ENCODE measurements at places on chromosomes 1 and 21.

DNA sequence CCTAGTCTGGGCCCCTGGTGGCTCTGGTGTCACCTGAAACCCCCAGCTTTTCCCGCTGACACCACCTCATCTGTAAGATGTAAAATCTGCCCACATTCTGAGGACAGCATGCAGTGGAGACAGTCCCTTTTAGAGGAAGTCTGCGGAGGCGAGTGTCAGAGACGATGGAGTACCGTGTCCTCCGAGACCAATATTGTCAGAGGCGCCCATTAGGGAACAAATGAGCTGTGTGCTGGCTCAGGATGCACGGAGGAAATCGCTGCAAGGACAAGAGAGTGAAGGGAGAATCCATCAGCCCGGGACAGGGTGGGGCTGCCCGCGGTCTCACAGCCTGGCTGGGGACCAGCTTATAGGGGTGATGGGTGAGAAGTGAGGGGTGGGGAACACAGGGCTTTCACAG is 214.8 kb downstream of the MATN1 start:
- DNase-seq = no peak

DNA sequence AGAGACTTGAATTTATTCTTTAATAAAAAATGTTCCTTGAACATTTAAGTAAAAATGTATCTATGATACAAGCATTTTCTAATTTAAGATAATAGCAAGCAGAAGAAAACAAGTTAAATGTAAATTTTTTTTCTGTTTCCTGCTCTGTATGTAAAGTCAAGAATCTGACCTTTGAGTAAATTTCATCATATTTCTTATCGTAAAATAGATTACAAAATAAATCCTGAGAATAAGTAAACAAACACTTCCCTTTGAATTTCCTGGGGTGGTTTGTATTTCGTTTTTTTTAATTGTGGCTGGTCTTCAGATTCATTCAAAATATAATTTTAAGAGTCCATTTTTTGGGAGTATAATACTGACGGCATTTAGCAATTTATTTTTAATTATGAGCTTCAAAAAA is 77.6 kb downstream of the POU2F1 start:
- no peak for DNase-seq

DNA sequence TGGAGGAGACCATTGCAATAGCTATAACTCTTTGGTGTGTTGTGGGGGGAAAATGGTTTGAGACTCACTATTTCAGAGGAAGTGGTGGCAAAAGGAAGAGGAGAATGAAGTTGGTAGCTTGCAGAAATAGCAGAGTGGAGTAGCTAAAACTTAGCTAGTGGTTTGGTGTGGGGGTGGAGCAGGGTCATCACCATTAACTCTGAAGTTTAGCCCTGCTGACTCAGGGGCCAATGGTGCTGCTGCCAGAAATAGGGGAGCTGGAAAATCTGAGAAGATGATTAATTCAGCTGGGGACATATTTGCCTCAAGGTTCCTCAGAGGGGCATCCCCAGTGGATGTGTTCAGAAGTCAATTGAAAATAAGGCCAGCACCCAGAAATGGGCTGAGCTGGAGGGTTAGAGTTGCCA is 65.4 kb downstream of the RUNX1 start:
- peak; percentile 80 for DNase-seq

DNA sequence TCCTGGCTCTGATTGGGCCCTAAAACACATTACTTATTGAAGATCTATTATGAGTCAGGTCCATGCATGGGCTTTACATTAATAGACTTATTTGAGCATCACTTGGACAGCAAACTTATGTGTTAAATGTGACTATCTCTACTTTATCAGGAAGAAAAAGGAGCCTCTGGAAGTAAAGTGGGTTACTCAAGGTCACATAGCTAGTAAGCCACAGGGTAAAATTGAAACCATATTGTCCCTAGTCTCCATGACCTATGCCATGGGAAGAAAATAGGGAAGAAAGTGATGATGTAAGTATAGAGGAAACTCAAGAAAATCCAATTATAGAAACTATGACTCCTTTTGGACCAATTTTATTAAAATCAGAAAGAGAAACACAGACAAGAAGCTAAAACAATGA is 555.3 kb downstream of the NUF2 start:
- no peak for DNase-seq

- peak; percentile 15 for DNase-seq
Observed at GRCh38 chr1:8395433-8395866, 77.5 kb downstream of the SLC45A1 start.
